ENCODE measurements at places on chromosomes 12 and 14. TPM values are rescaled to one million over a fixed set of nuclear protein-coding genes. Genes with fewer than 3 reads are reported as not detected.

The VCPKMT gene
- total RNA-seq: 7.9 TPM

The COCH gene
- 5.8 TPM for total RNA-seq

The BORCS5 gene
- total RNA-seq: 8.5 TPM

The CISTR gene
- not detected for total RNA-seq

The PRH2 gene
- not detected for total RNA-seq

The ADCK1 gene
- 9.9 TPM for total RNA-seq

The TMEM52B gene
- 0.78 TPM for total RNA-seq

The APOLD1 gene
- total RNA-seq: 11.5 TPM

The FOXN4 gene
- total RNA-seq: not detected

The SCNN1A gene
- total RNA-seq: 38.0 TPM

DNA sequence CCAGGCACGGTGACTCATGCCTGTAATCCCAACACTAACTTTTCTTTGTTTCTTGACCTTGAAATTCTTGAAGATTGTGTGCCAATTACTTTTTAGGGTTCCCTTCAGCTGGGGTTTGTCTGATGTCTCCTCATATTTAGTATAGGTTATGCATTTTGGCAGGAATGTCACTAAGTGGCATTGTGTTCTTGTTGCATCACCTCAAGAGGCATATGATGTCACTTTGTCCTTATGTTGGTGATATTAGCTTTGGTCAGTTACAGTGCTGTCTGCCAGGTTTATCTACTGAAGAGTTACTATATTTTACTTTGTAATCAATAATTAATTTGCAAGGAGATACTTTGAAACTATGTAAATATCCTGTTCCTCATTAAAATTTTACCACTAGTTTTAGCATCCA, 61.0 kb upstream of the BTG1 start:
- DNase-seq: no peak

GRCh38 chr14:52879958-52880357, 70.9 kb downstream of the FERMT2 start:
- no peak for DNase-seq

- no peak for DNase-seq
These were observed 76.5 kb upstream of the DHRS4 start for GRCh38 chr14:23877111-23877510.

- no peak for DNase-seq
These were observed 992 bp downstream of the DNAH10 start for GRCh38 chr12:123763093-123763492.

- no peak for DNase-seq
These were observed 42.2 kb upstream of the TCL1A start for GRCh38 chr14:95756127-95756526.

DNA sequence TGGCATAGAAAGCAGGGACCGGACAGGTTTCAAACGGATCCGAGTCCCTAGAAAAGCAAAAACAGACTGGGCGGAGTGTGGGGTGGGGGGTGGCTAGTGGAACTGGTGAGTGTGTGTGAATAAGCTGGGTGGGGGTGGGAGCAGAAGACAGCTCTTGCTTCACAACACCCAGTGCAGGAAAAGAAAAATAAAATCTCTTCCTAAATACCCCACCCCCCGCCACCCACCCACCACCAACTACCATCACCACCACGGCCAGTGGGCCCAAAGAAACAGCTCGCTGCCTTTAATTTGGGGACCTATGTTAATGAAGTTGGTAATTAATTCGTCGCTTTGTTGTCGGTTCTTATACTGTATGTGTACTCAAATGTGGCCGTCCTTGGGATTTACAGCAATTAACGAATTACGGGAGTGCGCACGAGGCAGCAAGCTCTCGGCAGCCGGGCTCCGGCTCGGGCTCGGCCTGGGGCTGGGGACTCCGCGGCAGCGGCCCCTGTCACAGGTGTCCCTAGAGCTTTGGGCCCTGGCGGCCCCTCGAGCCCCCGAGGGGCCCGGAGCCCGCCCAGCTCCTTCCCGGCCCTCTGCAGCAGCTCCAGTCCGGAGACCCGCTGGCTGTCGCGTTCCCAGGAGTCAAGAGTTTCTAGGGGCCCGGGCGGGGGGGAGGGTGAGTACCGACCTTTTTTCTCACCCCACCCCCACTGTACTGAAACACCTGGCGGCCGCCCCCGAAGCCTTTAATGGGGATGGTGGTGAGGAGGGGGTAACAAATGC, 1.5 kb upstream of the OTX2 start:
- no peak for DNase-seq

GRCh38 chr12:109288571-109288970, 20.5 kb downstream of the FOXN4 start:
- DNase-seq: no peak

- no peak for DNase-seq
These were observed 199.8 kb upstream of the ARHGAP5 start for GRCh38 chr14:31877255-31877798.

DNA sequence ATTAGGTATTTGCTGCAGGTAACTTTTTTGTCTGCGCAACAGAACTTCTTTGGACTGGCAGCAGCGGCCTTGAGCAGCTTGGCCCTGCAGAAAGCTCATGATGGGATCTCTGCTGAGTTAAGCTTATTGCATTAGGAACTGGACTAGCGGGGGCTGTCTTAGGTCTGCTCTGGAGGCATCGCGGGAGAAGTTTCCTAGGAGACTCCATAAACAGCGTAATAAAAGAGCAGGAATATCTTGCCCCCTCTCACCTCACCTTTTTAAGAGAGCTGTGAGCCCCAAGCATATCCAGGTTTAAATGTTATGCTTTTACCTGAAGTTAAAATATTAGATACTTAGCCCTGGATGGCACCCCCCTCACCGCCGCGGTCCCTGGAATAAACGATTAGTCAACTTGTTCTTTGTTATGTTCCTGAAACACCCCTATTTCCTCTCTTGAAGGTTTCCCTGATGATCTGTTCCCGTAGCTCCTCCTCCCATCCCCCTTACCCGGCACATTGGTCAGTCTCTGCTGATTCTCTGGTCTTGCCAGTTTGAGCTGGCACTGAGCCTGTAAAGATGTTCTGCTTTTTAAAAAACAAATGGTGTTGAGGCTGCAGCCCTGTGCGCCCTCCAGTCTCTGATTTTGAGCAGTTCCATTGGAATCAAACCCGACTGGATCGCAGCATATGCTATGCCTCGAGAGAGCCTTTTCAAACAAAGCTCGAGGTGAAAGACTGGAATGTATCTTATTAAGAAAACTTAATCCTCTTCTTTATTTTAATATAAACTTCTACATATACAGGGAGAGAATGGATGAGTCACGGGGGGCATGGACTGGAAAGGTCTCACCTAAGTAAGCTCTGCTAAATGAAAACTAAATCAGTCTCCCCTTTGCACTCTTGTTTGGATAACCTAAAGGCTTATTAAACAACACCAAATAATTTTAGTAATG, 1.9 kb downstream of the MLXIP start:
- DNase-seq: peak; percentile 92

DNA sequence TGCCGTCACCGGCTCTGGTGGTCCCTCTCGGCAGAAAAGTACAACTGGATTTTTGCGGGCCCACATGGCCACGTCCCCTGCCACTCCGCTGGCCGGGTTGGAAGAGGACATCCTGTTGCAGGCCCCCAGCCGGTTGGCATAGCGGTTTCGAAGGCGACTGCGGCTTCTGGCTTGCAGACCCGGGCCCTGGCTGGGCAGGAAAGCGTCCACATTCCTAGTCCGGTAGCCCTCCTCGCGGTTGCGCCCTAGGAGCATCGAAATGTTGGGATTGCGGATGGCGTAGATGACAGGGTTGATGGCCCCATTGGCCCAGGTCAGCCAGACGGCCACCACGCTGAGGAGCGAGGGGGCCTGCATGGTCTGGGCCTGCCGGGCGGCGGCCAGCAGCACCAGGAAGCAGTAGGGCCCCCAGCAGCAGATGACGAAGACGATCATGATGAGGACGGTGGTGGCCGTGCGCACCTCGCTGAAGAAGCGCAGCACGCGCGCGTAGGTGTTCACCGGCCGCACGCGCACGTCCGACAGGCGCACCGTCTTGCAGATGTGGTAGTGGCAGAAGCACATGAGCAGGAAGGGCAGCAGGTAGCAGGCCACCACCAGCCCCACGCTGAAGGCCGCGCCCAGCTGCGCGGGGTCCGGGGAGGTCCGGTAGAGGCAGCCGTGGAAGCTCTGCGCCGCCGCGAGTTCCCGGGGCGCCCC, 1.2 kb downstream of the GPR135 start:
- peak; percentile 19 for DNase-seq

DNA sequence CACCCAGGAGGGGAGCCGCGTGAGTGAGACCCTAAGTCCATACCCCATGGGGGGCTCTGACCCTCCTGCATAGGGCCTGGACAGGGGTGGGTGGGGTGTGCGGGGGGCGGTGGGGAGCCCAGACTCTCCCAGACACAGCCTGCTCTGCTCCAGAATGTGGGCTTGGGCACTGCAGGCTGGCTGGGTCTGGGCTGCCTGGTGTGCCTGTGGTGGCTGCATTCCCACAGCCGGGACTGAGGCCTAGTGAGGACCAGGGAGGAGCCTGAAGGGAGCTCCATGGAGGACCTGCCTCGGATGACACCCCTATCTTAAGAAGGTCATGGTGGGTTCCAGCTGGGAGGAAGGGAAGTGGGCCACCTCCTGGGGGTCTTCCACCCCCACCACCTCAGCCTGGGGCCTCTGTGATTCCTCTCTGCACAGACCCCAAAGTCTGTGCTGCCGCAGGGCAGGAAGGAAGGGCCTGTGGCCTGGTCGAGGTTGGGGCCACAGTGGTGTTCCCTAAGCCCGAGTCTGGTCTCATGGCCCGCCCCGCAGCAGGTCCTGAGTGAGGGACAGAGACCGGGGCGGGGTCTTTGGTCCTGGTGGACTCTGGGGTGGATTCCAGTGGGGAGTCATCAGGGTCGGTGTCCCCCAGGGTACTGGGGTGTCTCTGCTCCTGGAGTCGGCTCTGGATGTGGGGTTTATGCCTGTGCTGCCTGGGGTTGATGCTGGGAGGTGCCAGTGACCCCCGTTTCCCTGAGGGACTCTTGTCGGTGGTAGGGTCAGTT, 392.3 kb downstream of the TMEM121 start:
- DNase-seq: no peak

DNA sequence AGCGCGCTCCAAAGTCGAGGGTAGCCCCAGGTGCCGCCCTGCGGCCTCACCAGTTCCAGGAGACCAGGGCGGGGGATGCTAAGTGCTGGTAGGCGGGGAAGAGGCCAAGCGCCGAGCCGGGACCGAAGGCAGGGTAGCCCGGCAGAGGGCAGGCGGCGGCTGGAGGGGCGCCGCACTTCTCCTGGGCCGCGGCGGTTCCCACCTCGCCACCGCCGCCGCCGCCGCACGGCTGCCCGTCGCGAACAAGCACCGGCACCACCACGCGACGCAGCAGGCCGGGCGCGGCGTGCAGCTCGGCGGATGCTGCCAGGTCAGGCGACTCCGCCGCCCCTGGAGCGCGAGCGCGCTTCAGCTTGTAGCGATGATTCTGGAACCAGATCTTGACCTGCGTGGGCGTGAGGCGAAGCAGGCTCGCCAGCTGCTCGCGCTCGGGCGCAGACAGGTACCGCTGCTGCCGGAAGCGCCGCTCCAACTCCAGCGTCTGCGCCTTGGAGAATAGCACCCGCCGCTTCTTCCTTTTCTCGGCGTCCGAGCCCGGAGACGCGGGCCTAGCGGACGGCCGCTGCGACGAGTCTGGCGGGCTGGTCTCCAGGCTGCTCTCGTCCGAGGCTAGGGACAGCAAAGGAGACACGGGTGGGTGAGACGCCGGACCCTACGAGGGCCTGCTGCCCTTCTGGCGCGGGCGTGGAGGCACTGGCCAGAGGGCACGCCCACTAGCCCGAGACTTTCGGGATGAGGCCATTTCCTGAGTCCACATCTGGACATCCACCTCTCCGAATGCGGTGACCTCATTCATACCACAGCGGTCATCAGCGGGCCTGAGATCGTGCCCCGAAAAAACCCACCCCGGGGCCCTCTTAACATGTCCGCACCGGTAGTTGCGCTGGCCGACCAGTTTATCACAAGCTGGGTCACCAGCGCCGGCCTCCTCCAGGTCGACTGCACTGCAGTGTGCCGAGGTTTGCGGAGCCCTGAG, 1.3 kb downstream of the NKX2-8 start:
- peak; percentile 4 for DNase-seq

- DNase-seq: no peak
These were observed 6.3 kb upstream of the TMPO start for GRCh38 chr12:98509063-98509462.

DNA sequence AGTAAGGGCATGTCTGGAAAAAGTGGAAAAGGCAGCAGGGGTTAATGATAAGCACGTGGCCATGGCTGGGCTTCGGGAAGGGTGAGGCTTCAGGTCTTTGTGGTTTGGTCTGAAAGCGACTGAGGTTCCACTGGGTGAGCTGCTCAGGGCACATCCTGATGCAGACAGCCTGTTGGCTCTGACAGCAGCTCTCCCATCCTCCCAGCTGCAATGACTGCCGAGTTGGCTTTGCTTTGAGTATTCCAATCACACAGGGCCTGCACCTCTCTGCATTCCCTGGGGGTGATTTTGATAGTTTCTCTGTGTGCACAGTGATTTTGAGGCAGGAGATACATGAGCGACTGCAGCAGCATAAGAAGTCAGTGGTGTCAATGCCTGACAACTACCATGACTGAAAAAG, 390.7 kb downstream of the APAF1 start:
- DNase-seq: no peak
